ENCODE measurements at places on chromosomes 1 and 21. TPM values are rescaled to one million over a fixed set of nuclear protein-coding genes. Genes with fewer than 3 reads are reported as not detected.

GRCh38 chr1:209409780-209410179 lies 173.7 kb upstream of the CAMK1G start:
- no peak for DNase-seq

DNA sequence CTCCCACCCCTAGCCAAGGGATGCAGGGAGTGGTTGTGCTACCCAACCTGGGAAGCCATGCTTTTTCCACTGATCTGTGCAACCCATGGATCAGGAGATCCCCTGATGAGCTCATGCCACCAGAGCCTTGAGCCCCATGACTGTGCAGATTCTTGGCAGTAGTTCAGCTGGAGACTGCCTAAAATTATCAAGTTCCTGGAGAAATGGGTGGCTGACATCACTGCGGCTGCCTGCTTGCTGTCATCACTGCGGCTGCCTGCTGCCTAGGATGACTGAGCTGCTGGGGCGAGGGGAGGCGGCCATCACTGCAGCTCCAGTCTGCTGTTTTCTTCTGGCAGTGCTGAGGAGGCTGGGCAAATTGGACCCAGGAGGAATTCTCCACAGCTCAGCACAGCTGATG lies 159.2 kb downstream of the AGBL4 start:
- no peak for DNase-seq

DNA sequence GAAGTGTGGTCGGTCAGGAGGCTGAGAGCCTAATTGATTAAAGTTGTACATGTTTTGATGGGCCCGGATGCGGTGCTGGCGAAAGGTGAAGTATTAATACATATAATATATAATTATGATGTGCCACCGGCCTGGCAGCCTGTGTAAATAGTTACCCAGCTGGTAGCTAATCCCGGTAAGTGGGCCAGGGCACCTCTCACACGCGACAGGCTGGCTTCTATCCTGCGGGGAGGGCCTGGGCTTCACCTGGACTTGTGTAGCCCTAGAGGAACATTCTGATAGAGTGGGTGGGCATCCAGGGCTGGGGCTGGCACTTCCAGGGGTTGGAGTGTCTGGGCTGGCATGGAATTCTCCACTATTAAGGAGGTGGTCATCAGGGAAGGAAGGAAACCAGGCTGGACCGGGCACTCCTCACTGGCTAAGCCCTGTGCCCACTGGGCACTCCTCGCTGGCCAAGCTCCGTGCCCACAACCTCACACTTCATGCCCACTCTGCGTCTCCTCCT lies 48.3 kb downstream of the IGSF21 start:
- no peak for DNase-seq

DNA sequence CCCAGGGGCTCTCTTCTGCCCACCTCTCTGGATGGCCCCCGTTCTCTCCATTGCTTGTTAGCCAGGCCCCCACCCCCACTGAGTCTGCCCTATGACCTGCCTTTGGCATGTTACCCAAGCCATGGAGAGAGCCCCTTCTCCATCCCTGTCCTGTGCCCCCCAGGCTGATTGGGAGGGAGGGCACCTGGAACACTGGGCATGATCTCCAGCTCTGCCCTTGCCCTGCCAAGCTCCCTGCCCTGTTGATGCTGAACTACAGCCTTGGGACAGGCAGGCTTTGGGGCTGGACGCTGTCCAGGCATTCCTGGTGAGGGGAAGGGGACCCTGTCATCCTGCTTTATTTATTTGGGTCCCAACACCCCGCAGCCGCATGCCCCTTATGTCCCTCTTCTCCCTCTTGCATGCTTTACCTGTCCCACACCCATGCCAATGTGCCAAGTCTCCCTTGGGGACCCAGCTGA lies 10.7 kb downstream of the TRIM46 start:
- no peak for DNase-seq

- no peak for DNase-seq
These were observed 139.2 kb downstream of the SEC16B start for GRCh38 chr1:177830531-177831135.

GRCh38 chr1:24547195-24547594 lies 8.7 kb upstream of the NCMAP start:
- DNase-seq = no peak

The FHAD1 gene
- 1.7 TPM for total RNA-seq

The S100A7 gene
- total RNA-seq = not detected
